ENCODE measurements at places on chromosomes 2 and 18.

GRCh38 chr18:58530801-58531200 lies 98.1 kb downstream of the ALPK2 start:
- no peak for DNase-seq

DNA sequence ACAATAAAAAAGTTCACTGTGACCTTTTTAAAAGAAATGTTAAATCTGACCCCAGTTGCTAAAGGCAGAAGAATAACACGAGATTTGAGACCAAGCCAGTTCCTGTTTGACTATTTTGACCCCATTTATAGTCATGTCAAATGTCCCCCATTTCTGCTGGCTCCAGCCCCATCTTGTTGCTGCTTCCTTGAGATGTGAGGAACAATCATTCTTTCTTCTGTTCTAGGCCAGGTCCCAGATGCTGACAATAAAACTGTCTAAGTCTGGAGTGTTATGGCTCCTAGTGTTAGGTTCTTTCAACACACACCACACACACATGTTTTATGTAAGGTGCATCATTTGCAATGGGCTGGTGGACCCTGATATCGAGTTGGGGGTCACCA lies 92.0 kb upstream of the CYP1B1 start:
- DNase-seq: no peak

DNA sequence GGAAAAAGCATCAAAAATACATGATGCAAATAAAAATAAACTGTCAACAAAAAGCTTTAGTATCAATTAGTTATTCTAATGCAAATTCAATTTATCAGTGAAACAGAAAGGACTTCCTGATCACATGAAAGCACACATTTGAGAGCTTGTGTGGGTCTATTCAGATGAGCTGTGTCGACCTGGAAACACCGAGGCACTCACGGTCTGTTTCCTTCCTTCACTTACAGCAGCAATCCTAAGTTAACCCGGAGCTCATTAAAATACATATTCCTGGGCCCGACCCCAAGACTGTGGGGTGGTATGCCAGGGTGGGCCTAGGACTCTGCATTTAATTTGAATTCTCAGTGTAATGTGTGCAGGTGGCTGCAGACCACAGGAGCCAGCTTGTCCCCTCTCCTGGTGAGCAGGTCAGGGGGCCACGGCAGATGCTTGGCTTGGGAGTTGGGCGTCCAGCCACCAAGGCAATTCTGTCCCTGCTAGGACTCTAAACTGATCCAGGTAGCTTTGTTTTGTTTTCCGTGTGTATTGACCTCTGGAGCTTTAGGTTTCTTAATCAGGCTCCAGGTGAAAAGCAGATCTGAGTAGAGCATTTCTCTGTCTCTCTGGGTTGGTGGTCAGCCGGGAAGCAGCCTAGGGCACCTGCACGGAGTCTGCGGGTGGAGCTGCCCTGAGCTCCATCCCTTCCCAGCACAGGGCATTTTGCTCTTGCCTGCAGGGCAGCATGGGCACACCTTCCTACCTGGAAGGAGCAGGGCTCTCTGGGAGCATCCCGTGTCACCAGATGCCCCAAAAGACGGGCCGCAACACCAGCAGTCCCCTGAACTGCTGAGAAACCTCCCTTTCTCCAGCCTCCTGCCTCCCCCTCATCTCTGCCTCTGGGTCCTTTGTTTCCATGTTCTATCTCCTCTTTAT lies 9.0 kb downstream of the MBP start:
- DNase-seq: no peak

- DNase-seq: no peak
Measured at GRCh38 chr2:120520929-120521912, 175.3 kb downstream of the INHBB start.

GRCh38 chr2:141348481-141348880 lies 782.3 kb downstream of the LRP1B start:
- no peak for DNase-seq

DNA sequence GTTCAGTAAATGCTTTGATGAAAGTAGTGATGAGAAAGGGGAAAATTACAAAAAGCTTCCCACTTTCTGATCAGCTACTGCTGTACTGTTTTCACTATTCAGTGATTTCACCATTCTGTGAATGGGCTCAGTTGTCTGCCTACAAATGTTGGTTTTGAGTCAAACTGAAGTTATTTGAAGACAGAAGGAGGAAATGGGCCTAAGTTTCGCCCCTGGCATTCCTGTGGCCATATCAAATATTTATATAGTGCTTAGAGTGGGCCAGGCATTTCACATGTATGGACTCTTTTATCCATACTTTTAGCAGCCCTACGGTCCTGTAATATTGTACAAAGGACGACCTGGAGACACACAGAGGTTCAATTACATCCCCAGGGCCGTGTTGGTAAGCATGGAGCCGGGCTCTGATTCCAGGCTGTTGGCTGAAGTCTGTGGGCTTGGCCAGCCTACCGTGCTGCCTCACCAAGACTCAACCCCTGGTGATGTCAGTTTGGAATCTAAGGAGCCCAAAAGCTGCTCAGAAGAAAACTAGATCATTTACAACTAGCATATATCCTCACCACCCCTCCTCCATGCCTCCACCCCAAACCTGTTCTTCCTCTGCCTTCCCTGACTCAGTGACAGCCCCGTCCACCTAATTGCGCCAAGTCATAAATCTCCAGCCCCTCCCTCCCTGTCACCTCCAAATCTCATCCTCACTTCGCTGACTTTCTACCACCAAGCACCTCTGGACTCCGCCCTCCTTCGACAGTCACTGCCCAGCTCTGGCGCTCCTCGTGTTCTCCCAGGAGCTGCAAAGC lies 10.1 kb upstream of the GRHL1 start:
- DNase-seq: no peak

DNA sequence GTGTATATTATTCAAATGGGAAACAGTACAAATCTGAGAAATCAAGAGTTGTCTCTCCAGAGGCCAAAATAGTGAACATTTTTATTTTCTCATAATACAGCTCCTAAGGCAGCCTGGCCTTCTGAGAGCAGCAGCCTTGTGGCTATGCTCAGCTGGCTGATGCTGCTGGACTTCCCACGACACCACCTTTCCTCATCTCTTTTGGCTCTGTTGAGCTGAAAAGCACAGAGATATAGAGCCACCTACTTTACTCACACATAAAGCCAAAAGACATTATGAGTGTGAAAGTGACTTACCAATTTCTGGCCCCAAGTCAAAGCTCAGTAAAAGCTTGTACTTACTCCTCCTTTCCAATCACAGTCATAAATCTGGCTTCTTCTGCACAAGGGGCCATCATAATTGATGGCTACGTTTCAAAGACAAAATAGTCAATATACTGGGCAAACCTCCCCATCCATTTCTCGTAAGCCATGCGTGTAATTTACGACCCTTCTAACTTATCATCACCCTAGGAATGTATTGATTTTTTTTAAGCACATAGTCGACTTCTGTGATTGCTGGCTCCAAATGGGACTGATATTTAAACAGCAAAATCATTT lies 18.6 kb upstream of the REG3A start:
- no peak for DNase-seq

GRCh38 chr18:31102025-31102684 lies at the start of gene DSC2:
Gene DSC2 (minus strand): TSS chr18:31102421. CDS start chr18:31101971, 450 bp downstream.
- no peak for DNase-seq

- no peak for DNase-seq
Measured at GRCh38 chr2:105082107-105082506, 44.2 kb downstream of the MRPS9 start.

DNA sequence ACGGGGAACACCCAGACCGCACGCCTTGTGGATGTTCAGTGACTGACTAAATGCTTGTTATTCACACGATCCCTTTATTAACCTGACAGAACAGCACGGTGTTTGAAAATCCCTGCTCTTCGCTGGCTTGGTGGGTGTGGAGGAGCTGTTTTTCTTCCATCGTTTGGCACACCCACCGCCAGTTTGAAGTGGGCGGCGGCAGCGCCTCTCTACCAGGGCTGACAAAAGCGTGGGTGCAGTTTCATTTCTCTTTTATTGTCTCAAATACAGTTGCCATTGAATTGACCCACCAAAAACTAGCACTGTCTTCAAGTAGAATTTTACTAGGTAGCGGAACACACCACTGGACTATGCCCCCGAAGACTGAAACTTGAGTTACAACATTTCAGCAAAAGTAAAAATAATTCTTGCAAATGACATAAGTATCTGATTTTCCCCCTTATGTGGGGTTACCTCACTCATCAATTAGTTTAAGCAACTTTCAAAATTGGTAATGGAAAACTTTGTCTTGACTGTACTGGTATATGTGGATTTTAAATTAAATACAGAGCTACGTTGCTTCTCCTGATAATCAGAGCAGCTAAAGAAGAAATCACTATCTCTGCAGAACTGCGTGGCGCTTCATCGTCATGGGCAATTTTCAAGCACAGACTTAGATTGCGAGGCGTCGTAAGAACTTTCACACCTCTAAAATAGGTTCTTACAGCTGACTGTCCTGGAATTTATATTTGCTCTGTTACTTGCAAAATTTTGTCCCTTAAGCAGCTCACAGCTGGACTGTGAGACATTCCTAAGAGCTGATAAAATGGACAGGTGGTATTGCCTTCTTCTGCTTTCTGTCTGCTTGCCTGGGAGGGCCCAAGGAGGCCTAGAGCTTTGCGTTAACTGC lies 60.9 kb downstream of the LDLRAD4 start:
- no peak for DNase-seq

DNA sequence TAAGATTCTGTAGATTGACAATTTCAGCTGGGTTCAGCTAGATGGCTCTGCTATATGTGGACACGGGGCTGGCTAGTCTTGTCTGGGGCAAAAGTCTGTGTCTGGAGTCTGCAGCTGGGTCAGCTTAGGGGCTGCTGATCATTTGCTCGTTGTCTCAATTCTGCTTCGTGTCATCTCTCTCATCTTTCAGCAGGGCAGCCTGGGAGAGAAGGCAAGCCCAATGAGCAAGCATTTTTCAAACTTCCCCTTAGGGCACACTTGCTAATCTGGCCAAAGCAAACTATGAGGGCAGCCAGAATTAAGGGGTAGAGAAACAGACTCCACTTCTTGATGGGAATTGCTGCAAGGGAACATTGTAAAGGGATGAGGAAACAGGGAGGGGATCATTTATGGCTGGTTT lies 462.6 kb downstream of the SLC4A3 start:
- no peak for DNase-seq

DNA sequence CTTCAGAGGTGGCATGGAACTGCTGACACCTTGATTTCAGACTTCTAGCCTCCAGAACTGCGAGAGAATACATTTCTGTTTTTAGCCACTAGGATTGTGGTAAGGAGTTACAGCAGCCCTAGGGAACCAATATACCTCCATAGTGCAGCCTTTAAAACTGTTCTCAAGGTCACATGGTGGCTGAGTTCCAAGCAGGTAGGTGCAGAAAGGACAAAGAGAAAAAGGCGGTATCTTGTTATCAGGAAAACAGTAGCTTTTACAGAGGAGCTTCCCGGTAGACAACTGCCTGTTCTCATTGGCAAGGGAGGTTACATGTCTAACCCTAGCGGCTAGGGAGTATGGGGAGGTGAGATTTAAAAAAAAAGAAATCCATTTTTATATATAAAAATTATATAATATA lies 96.2 kb upstream of the BCL2L11 start:
- no peak for DNase-seq

DNA sequence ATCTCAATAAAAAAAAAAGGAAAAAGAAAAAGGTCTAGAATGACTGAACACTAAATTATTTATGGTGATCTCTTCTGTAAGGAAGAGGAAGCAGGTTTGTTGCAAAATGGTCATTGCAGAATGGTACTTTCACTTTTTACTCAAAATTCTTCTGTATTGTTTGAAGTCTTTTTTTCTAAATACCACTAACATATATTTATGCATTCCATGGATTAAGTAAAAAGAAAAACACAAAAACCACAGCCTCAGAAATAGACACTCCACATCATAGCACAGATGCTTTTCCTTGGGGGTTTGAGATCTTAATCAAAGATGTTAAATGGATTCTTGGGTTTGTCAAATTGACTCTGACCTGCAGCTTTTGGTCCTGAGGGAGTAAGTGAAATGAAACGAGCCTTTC lies 47.4 kb downstream of the RHOB start:
- no peak for DNase-seq

GRCh38 chr18:64710105-64710861 lies 561.4 kb upstream of the LINC00305 start:
- DNase-seq: no peak

GRCh38 chr2:231370429-231370748 lies 25.1 kb upstream of the B3GNT7 start:
- no peak for DNase-seq

DNA sequence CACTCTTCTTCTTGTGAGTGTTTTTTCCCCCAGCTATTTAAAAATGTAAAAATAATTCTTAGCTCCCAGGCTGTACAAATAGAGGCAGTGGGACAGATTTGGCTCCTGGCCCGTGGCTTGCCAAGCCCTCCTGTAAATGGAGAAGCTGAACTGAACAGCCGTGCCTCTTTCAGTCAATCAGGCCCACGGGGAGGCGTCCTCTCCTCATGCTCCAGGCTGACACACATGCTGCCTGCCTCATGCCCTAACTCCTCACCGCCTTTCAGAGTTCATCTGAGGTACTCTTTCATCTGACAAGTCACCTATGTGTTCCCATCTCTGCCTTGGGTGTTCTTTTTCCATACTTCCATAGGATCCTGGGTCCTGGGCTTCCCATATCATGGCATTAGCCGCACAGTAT lies 58.9 kb downstream of the BMP10 start:
- DNase-seq: no peak

GRCh38 chr2:207481924-207482323 lies 47.8 kb upstream of the CREB1 start:
- DNase-seq: no peak

GRCh38 chr2:147511491-147511948 lies 333.3 kb upstream of the ACVR2A start:
- DNase-seq: no peak

- DNase-seq: no peak
Measured at GRCh38 chr18:50970006-50970405, 2.2 kb downstream of the ELAC1 start.

DNA sequence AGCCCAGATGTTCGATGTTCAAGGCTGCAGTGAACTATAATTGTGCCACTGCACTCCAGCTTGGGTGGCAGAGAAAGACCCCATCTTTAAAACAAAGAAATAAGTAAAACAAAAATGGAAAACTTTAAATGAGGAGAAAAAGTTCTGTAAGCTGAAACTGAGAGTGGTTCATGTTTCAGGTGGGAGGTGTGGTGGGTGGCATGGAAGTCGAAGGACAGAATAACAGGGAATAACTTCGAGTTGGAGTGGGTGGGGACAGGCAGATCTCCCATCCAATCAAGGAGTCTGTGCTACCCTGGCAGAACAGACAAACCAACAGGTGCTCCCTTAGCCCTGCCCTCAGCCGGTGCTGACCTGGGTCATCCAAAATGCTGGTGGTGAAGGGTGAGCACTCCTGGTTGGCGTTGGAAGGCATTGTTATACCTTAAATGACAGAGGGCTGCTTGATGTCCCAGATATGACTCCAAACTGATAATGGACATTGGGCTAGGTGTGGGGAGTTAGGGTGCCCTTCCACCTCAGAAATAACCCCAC lies 328.4 kb downstream of the DYSF start:
- DNase-seq: no peak

Measured in stimulated activated CD8-positive, alpha-beta memory T cell treated with anti-CD3 and anti-CD28 coated beads, Interleukin-2, amount 100 ng/mL, for 1 hour (primary cell).